ENCODE measurements at places on chromosomes 5 and 9. TPM values are rescaled to one million over a fixed set of nuclear protein-coding genes. Genes with fewer than 3 reads are reported as not detected.

Gene MZB1
- not detected for total RNA-seq

GRCh38 chr5:58912116-58912515, 329.2 kb downstream of the RAB3C start:
- no peak for DNase-seq

Gene CTSL
- total RNA-seq = 496 TPM

- peak; percentile 87 for DNase-seq
Observed at GRCh38 chr5:95870105-95870672, 47.7 kb upstream of the GLRX start.

DNA sequence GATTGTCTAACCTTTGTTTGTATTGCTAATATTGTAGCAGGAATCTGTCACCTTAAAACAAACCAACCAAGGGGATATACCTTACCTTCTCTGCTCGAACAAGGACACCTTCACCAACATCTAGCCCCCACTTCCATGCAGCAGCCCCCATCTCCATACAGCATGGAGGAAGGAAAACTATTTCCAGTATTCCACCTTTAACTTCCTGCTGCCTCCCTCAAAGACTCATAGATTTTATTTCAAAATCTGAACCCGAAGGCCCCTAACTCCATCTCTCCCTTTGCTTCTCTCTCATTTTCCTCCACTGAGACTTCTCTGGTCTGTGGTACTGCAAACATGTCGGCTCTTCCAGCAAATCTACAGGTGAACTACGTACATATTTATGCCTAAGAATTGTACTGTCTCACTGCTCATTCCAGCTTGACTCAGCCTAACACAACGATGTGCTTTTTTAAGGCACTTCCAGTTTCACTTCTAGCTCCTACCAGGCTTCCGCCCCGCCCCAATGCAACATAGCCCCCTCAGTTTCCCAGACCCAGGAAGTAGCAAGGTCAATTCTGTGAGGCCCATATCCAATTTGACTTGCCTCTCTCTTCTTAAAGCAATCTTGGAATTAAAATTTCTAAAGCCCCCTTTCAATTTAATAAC, 70.7 kb upstream of the RNF38 start:
- peak; percentile 58 for DNase-seq

DNA sequence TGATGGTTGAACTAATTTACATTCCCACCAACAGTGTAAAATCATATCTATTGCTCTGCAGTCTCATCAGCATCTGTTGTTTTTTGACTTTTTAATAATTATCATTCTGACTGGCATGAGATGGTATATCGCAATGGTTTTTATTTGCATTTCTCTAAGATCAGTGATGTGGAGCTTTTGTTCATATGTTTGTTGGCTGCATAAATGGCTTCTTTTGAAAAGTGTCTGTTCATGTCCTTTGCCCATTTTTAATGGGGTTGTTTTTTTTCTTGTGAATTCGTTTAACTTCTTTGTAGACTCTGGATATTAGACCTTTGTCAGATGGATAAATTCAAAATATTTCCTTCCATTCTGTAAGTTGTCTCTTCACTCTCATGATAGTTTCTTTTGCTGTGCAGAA, 115.2 kb upstream of the CDH12 start:
- DNase-seq = no peak

Gene FOXD1
- 0.13 TPM for total RNA-seq

Gene SPATA31E1
- not detected for total RNA-seq

Gene CDH12
- not detected for total RNA-seq

DNA sequence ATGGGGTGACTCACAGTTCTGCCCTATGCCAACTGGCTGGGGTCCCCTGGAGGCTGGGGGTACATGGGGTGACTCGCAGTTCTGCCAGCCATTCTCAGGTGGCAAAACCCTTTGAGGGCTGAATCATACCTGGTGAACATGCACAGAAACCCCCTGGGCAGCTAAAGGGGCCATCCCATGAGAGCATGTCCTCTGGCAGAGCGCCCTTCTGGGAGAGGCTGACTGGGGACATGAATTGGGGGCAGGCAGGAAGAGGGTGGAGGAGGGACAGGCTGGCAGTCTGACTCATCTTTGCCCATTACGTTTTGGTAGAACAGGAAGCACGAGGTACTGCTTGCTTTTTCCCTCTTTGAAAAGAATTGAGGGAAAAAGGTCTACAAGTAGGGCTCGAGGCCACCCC, 16.7 kb downstream of the TRAF1 start:
- peak; percentile 53 for DNase-seq

- DNase-seq = no peak
Observed at GRCh38 chr5:179128976-179129375, 68.8 kb downstream of the ZNF354C start.

DNA sequence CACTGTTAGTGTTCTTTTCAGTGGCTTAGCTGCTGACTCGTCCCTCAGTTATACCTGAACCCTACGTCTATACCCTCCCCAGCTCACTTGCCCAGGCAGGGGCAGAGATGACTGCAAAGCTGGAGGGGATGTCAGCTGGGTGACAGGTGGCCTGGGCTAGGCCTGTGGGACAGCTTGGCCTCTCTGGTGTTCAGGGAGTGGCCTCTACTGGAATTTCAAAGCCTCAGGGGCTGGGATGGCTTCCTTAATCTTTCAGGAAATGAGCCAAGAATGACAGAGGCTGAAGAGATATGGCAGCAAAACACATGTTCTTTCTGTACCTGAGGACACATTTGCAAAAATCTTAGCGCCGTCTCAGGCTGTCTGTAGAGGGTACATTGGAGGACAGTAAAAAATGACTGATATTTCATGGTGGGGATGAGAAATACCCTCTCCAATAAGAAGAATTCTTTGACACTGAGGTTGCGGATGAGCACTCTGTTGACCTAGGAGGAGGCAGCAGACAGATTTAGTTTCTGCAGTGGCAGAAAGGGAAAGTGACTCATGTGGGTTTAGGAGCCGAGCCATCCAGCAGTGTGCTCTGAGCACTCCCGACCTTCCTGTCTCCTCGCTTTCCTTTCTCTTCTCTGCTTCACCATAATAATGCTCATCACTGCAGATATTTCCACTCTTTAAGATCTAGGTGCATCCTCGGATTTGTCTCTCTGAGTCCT, 54.4 kb downstream of the ENTREP1 start:
- peak; percentile 70 for DNase-seq

All from dermis microvascular lymphatic vessel endothelial cell (primary cell).